ENCODE measurements at places on chromosomes 7 and 10.
A peak's percentile ranks its signal among the peaks of the same experiment; 100 is the strongest.

GRCh38 chr7:1227071-1227804 is 5.4 kb upstream of the UNCX start:
- peak; percentile 59 for DNase-seq

- no peak for DNase-seq
Observed at GRCh38 chr7:95549818-95550529, 46.3 kb downstream of the PDK4 start.

DNA sequence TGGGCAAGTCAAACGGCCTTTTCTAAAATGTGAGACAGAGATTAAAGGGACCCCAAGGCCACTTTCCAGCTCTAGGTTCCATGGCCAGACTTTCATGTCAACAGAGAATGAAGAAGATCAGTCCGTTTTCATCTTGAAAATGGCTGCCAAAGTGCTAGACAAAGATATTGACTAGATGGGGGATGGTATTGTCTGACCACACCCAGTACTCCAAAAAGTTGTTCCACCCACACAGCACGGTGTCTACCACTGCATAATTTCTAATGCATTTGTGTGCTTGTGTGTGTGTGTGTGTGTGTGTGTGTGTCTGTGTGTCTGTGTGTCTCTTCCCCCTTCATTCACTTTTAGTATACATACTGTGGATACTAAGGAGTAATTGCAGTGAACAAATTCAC is 1.3 kb downstream of the COL1A2 start:
- no peak for DNase-seq

DNA sequence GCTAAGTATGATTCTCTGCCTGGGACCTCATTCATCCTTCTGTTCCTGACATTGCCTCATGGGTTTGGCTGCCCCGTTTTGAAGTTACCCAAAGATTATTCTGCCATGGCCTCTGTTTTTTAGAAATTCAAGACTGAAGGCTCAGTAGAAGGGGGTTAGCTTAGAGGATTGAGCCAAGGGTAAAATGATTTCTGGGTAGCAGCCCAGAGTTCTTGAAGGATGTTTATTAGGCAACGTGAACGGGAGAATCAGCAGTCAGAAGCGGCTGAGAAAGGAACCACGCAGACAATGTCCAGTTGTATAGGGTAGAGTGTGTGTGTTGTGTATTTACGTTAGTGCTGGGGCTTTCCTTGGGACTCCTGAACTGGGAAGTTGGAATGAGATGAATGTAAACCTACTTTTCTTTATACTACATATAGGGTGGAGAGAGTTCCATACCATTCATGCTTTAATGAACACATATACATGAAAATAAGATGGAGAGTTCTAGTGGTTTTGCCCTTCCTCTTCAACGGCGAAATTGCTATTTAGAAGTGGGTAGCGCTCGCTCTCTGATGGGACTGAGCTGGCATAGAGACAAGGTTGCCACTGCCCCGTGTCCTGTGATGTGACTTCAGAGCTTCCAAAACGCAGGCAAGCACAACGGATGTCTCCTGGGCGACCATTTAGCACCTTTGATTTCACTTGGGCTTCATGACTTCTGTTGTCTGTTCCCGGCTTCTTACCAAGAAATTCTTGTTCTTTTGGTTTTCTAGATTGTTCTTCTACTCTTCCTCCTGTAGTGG is 35.0 kb upstream of the IL15RA start:
- DNase-seq: no peak

GRCh38 chr7:103689255-103689654 is 243.2 kb upstream of the SLC26A5 start:
- DNase-seq: no peak

DNA sequence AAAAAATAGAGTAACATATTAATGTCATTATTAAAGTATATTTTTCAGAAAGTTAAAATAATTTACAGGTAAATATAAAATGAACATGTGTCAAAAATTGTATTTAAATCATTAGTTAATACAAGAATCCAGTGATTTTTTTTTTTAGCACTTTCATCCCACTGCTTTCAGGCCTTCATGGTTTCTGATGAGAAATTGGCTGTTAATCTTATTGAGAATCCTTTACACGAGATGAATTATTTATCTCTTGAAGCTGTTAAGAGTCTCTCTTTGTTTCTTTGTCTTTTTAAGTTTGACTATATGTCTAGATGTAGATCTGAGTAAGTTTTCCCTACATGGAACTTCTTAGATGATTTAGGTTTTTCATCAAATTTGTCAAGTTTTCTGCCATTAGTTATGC is 578.5 kb upstream of the KCND2 start:
- DNase-seq: no peak

- peak; percentile 39 for DNase-seq
Observed at GRCh38 chr10:129891806-129892205, 72.3 kb downstream of the EBF3 start.

DNA sequence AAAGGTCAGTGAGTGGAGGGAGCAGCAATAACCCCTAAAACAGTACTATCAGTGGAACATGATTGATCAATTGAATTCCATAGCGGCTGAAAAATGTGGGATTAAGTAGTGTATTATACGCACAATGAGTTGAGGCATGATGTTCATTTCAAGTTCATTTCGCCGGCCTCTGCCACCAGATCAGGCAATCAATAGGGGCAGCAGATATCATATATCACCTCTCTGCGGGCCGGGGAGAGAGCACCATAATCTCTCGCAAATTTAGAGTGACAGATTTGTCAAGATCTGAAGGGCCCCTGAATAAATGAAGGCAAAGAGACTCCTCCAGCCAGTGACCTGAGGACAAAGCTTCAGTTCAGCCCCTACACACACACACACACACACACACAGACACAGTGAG is 58.5 kb downstream of the PAX2 start:
- no peak for DNase-seq

DNA sequence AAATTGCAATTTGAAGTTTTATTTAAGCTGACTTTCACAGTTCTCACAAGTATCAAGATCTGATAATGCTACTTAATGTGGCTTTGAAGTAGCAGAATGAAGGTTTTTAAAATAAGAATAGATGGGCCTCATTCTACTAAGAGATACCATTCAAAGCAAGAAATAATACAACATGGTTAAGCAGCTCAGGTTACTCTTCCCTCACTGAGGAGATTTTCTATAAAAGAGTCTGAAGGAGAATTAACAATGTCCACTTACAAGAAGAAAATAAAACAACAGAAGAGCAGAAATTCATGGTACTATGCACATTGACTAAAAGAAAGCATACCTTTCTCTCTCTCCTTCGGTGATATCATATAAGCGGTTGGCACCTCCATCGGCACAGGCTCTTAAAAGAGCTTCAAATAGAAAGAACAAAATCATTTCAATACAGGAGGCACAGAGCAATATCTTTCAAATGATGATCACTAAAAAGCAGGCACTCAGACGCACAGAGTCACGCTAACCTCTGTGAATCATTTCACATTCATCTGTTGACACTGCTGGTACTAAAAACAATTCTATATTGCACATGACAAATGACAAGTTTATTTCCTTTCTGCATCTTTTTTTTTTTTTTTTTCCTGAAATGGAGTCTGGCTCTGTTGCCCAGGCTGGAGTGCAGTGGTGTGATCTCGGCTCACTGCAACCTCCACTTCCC is 153.1 kb downstream of the TPK1 start:
- DNase-seq: no peak

GRCh38 chr10:102230264-102230860 is 4.3 kb downstream of the ELOVL3 start:
- peak; percentile 85 for DNase-seq

All from WTC11 (cell line).